Muscle of leg (tissue), 16 donors: ENCODE measurements at places on chromosomes 4 and X. TPM values are rescaled to one million over a fixed set of nuclear protein-coding genes. Genes with fewer than 3 reads are reported as not detected.

The GC gene
- 0.35 TPM for total RNA-seq

The MFAP3L gene
- total RNA-seq = 1.1 TPM

The MSX1 gene
- total RNA-seq = 1.5 TPM

The SGMS2 gene
- 14.8 TPM for total RNA-seq

The MGARP gene
- 0.31 TPM for total RNA-seq

The IDUA gene
- total RNA-seq = 11.4 TPM

The LAMP2 gene
- total RNA-seq = 101 TPM

The CT45A5 gene
- 0.09 TPM for total RNA-seq

The UNC5C gene
- total RNA-seq = 0.75 TPM

The DGKK gene
- not detected for total RNA-seq

The CBLL2 gene
- not detected for total RNA-seq

The GPM6B gene
- 16.8 TPM for total RNA-seq
